Pulmonary artery endothelial cell (primary cell): ENCODE measurements at places on chromosomes 13 and 19. TPM values are rescaled to one million over a fixed set of nuclear protein-coding genes. Genes with fewer than 3 reads are reported as not detected.

The CDC34 gene
- 97.0 and 108 TPM in 2 replicates for total RNA-seq

The OR10H1 gene
- not detected in 2 replicates for total RNA-seq

DNA sequence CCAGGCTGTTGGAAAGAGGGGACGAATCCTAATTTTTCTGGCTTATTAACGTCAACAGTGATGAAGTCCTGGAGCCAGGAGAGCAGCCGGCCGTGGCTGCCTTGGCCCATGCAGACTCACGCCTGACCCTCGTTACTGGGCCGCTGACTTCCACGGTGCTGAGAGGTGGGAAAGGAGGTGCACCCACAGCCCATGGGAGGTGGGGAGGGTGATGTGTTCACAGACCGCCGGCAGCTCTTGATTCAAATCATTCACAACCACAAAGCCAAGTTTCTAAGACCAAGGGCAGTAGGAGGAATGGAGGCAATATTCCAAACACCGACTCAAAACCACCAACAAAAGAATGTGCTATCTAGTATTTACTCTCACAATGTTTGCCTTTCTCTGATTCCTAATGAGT is 24.3 kb downstream of the COL4A2 start:
- no peak for DNase-seq

DNA sequence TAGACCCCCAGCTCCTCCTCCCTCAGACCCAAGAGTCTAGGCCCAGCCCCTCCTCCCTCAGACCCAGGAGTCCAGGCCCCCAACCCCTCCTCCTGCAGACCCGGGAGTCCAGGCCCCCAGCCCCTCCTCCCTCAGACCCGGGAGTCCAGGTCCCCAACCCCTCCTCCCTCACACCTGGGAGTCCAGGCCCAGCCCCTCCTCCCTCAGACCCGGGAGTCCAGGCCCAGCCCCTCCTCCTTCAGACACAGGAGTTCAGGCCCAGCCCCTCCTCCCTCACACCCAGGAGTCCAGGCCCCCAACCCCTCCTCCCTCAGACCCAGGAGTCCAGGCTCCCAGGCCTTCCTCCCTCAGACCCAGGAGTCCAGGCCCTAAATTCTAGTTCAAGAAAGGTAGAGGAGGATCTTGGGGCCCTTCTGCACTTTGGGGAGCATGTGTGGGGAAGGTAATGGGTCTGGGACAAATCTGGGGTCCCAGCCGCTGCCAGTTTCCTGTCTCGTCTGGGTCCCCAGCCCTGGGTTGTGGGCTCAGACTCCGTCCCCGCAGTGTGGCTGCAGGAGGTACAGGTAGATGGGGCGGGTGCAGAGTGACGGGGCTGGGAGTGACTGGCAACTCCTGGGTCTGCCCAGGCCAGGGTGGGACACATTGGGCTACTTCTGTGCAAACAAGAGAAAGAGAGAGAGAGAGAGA is 3.2 kb upstream of the TMEM190 start:
- no peak for DNase-seq

The CERS4 gene
- 1.3 and 2.5 TPM in 2 replicates for total RNA-seq

DNA sequence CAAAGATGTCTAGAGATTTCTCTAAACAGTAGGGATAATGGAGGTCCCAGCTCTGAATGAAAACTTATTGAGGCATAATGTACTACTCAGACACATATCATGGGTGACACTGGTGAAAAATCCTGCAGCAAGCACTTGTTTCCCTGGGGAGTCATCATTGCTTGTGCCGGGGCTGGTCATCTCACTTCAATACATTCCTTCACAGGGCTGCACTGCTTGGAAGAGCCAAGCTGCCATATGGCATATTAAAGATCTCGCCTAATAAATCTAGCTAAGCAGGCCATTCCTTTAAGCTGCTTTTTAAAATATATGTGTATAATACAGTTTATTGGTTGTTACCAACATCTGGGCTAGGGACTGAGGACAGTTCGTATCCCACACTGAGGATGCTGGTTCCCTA is 332.2 kb upstream of the GPC6 start:
- no peak for DNase-seq

The CYP2F1 gene
- not detected in 2 replicates for total RNA-seq

DNA sequence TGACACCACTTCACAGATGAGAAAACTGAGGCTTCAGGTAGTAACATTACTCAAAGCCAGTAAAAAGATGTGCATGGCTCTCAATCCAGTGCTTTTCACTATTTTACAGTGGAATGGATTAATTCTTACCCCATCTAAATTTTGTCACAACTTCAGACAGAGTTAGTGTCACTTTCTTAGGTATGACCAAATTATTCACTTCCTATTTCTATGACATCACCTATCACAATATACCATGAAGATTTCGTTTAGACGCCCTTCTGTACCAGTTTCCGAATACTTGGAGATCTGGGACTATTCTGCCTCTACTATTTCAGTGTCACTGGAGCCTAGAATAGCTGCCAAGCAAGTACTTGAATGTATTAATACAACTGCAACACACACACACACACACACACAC is 437.5 kb downstream of the KLF12 start:
- DNase-seq = no peak

DNA sequence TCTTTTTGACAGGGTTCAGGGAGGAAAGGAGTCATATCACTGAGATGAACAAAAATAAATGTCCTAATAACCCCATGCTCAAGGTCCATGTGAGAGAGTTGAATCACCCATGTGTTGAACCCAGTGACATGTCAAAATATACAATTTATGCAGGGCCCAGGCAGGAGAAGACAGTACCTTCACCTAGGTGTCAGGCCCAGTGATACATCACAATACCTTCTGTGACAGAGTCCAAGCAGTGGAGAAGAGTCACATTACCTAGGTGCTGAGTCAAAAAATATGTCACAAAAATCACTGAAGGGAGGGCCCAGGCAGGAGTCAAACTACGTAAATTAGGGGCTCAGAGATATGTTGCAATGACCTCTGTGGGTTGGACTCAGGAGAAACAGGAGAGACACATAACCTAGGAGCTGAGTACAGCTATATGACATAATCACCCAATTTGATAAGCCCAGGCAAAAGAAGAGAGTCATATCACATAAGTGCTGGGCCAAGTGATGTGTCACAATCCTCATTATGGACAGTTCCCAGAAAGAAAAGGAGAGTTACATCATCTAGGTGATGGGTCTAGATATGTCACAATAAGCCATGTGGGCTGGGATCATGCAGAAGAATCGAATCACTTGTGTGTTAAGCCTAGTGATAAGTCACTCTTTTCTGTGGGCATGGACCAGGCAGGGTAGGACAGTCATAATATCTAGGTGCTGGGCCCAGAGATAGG is 13.8 kb upstream of the ZNF724 start:
- no peak for DNase-seq

DNA sequence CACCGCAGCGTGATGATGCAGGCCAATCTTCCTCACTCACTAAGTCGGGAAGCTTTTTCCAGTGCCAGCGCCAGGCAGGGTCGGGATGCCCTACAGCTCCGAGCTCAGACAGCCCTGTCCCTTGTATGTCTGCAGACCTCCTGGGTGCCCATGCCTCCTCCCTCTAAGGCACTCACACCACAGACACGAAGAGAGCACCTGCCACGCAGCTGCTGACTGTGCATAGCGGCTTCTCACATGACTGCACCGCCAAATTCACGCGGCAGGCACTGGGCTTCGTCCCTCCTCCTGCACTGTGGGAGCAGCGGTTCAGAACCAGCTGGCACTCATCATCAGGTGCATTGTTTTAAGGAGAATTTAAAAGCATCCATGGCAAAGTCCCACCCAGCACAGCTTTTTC is 88.1 kb downstream of the SLC7A1 start:
- no peak for DNase-seq

GRCh38 chr13:94129490-94129894 is 350.0 kb downstream of the DCT start:
- DNase-seq = no peak

DNA sequence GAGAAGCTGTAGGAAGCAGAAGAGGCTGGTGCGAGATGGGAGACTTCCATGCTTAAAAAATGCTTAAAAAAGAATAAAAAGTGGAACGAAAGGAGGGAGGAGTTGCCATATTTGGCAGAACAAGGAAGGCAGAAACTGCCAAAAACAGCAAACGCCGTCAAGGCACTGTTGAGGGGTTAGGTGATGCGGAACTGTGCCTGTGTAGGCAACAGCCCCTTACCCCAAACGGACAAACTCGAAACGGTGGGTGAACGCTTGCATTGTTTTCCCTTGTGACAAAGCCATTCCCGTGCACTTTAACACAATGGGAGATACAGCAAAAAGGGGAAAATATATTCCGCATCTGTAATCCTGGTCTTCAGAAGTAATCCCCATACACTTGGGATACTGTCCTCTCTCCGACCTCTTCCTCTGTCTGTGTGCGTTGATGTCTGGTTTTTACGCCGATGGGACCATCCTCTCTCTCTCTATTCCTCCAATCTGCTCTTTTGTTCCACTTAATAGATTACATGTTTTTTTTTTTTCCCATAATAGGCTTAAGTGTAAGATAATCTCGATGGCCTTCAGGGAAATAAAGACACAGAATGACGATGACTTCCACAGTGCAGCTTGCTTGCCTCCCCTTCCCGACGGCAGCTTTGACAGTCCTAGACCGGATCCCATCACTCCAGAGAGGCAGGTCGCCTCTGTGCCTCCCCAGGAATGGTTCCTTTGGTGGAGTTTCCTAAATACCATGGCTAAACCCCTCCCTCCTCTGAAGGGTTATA is 132.7 kb upstream of the RNF113B start:
- DNase-seq = no peak

- DNase-seq = no peak
These were observed 10.7 kb downstream of the HS6ST3 start for GRCh38 chr13:96100457-96101220.

- no peak for DNase-seq
These were observed 320.6 kb downstream of the ITGBL1 start for GRCh38 chr13:101773062-101773461.

GRCh38 chr19:49812997-49813861 is at the start of gene FUZ:
Gene FUZ (minus strand): TSS chr19:49813292. CDS start chr19:49813106, 186 bp downstream.
- peak; percentile 98 for DNase-seq

The GJB2 gene
- total RNA-seq = 0.14 TPM in 1 of 2 replicates, not detected in the other

The PABPC3 gene
- 0.07 and 0.11 TPM in 2 replicates for total RNA-seq

- DNase-seq = no peak
These were observed 81.9 kb downstream of the ZNF726 start for GRCh38 chr19:23996549-23996948.

DNA sequence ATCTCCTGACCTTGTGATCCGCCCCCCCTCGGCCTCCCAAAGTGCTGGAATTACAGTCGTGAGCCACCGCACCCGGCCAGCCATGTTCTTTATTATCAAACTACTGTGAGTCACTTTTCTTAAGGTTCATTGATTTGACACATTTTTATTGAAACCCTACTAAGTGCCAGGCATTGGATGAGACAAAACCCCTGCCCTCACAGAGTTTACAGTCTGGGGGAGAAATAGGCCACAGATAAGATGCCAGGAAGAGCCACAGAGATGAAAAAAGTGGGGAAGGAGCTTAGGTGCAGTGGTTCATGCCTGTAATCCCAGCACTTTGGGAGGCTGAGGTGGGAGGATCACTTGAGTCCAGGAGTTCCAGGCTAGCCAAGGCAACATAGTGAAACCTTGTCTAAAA is 14.5 kb upstream of the MAP2K2 start:
- DNase-seq = no peak

- no peak for DNase-seq
These were observed 46.4 kb downstream of the SOX1 start for GRCh38 chr13:112113348-112113747.

- DNase-seq = no peak
These were observed 291.1 kb downstream of the GPC6 start for GRCh38 chr13:93517658-93518057.

- no peak for DNase-seq
These were observed 6.1 kb downstream of the SIRT2 start for GRCh38 chr19:38893341-38893771.

DNA sequence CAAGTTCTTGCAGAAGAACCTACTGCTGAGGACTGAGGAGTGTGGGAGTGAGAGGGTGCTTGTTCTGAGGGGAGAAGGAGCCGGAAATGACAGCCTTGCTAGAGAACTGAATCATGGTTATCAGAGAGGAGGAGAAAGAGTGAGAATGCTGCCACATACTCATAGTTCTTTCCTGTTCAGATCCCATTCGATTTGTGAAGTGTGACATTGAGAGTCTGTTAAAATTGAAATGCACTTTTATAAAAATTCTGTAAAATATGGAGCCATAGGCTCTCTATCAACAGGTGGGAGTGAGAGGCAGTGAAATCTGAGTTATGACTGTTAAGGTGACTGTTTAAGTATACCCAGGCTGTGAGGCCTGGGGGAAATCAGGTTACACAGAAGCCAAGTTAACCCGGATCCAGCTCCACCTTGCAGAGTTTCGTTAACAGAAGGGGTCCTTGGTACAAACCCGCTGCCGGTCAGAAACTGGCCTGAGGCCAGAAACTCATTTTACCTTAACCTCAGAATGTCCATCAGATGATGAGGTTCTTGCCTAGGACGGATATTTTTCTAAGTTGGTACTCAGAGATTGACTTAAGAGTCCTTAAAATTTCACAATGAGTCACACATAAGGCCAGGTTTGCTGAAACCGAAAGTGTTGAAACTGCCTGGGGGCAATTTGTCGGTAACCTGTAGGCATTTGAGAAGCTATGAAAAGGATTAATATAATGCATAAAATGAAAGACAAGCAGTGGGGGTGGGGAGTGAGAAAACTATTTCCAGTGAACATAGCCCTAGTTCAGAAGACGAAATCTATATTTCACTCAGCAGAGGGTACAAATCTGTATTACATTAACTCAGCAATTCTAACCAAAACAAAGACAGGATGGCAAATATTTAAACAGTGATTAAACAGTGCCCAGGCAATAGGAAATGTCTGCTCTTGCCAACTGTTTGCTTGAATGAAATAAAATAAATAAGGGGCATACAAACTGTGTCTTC is 350.5 kb downstream of the KCNRG start:
- DNase-seq = no peak

- DNase-seq = peak; percentile 22
These were observed 924 bp downstream of the TRAPPC5 start for GRCh38 chr19:7681340-7682174.

The PTPRH gene
- total RNA-seq = 0.46 and 1.2 TPM in 2 replicates

The MIR17HG gene
- total RNA-seq = 8.2 and 9.4 TPM in 2 replicates

DNA sequence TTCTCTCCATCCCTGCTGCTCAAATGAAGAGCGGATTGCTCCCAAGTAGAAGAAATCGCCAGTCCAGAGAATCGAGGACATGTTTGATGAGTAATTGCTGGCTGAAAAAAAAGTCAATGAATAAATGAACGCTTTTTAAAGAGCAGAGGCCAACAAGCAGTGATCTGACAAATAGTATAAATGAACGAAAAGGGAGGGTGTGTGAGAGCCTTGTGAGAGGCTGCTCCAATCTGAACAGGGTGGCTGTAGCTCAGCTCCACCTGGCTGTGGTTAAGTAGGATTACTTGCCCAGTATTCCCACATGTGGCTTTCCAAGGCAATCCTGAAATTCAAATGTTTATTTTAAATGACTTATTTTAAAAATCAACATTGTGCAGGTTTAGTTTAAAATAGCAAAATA is 117.1 kb downstream of the TSHZ3 start:
- DNase-seq = no peak

GRCh38 chr13:41520016-41520659 is 62.8 kb downstream of the RGCC start:
- no peak for DNase-seq
